Esophagus squamous epithelium (tissue), 5 donors: ENCODE measurements at places on chromosomes 12 and 14.
A peak's percentile ranks its signal among the peaks of the same experiment; 100 is the strongest.

GRCh38 chr12:120571299-120571698, 9.9 kb downstream of the POP5 start:
- DNase-seq, result no peak

GRCh38 chr12:460261-461230, 807 bp downstream of the B4GALNT3 start:
- DNase-seq, result no peak

DNA sequence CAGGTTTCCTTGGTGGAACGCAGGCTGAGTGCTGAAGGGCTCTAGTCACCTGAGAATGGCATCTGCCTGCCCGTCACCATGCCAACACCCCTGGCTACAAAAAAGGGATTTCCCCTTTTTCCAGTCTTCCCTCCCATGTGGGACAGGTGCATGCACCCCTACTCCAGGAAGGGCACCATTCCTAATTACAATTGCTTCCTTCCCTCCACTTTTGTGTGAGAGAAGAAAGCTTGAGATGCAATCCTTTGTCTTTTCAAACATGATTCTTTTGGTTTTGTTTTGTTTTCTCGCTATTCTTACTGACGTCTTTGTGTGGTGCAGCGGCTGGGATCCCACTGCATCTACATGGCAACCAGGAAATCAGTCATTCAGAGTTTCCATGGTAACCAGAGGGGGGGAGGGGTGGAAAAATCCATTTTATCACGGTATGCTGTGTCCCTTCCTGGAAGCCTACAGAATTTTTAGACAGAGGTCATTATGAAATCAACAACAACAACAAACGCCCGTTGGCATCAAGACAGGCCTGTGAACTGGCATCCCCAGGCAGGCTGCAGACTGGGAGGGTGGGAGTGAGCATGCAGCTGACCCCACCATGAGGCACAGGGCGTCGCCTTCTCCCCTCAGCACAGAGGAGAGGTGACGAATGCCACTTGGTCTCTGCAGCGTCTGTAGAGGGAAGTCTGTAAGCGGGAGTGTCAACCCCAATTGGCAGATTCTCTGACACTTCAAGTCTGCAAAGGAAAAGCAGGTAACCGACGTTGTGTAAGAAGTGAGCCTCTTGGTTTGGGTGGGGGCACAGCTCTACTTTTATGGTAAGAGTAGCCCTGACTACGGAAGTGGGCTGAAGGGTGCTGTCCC, 13.6 kb upstream of the GNG2 start:
- DNase-seq, result peak; percentile 33

GRCh38 chr12:47340411-47341015, 260.8 kb upstream of the AMIGO2 start:
- DNase-seq, result no peak

GRCh38 chr14:51999084-51999483, 9.7 kb downstream of the RTRAF start:
- no peak for DNase-seq

- no peak for DNase-seq
Observed at GRCh38 chr14:60092526-60092920, 800 bp downstream of the PCNX4 start.

DNA sequence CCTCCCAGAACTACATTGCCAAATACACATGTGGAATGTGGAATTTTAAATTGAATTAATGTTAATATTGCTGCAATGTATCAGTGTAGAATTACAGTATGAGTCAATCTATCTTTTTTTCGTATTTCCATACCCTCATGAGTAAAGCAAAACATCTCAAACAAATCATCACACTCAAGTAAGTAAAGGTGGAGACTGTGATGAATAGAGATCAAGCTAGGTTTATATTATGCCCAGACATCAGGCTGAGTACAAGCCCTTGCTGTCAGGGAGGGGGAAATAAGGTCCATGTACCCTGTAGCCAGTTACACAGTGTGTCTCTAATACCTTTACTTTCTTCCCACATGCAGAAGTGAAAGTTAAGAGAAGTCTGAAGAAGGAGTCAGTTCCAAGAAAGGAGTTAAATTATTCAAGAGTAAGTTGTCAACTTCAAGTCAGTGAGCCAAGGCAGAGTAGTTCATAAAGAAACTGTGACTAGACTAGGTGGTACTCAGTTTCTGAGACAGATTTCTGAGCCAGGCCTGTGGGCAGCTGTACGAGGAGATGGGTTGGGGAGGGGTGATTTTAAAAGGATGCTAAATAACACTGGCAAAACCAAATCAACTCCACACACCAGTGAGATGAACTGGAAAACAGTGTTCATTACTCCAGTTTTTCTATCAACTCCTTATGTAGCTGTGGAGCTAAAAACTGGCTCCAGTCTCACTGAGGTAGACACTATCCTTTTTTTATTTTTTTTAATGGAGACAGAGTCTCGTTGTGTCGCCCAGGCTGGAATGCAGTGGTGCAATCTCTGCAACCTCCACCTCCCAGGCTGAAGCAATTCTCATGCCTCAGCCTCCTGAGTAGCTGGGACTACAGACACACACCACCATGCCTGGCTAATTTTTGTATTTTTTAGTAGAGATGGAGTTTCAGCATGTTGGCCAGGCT, 23.8 kb upstream of the STK38L start:
- no peak for DNase-seq

DNA sequence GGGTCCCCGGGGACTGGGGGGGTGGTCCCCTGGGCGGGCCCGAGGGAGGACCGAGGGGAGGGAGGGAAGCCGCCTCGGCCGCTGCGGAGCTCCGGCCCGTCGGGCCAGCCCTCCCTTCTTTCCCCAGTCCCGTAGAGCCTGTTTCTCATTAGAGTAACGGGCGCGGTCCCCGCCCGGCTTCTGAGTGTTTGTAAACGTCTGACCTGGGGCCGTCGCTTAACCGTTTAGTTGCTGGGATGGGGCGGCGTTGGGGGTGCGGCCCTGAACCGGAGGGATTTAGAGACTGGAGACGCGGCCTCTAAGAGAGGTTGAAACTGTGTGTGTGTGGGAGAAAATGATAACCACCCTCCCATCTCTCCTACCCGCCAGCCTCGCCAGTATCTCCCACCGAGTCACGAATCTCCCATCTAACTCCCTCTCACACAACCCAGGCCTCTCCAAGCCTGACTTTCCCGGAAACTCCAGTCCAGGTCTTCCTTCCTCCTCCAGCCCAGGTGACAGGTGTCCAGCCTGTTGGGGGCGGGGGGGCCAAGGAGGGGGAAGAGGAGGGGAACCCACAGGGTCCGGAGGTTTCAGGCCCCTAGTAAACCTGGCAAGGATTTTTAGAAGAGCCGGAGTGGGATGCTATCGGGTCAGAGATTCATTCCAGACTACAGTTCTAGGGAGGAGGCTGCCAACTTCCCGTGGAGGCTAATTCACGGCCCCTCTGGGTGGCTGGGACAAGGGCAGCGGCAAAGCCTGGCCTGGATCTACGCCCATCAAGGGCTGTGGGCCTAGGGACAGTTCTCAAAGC, 1.1 kb upstream of the NFATC4 start:
- DNase-seq, result peak; percentile 30

GRCh38 chr12:121383601-121384021, 16.3 kb upstream of the RNF34 start:
- no peak for DNase-seq

DNA sequence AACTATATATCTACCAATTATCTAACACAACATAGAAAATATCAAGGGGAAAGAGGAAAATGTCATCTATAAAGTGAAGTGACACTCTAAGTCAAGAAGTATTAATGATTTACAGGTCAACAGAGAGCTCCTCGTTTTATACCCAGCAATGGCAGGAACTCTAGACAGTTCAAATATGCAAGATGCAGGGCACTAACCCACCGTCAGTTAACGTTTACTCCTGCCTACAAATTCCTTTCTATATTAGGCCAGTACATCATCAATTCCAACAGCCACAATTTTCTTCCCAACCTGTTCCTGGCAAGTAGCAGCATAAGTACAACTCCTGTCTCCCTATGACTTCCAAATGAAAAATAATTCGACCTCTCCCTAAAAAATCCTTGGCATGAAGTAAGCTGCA, 9.0 kb upstream of the KANSL2 start:
- DNase-seq, result no peak

DNA sequence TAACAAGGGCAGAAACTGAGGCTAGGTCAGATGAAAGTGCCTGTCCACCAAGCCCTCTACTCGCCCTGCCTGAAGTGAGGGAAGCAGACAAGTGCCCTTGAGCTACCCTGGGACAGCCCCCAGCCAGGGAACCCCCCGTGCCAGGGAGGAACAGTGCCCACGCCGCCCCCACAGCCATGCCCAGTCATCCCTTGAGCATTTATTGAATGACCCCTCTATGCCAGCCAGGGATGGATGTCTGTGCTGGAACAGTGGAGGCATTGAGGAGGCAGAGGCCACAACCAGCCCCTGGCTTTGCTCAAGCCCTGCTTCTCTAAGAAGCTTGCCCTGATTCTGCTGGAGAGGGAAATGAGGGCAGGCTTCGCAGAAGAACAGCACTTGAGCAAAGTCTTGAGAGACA, 3.7 kb upstream of the AQP6 start:
- no peak for DNase-seq

DNA sequence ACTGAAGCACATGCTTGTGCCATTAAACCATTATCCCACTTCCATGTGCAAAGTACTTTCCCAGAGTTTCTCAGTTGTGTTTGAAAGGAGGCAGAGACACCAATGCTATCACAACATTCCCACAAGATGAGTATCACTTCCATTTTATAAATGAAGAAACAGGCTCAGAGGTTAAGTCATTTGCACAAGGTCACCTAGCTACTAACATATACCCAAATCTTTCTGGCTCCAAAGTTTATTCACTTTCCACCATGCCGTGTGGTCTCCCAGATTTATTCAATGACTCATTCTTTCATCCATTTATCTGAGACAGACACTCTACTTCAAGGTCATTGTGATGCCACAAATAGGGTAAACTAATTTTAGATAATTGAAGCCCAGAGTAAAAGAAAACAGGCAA, 9.4 kb downstream of the ART4 start:
- no peak for DNase-seq

- DNase-seq, result no peak
Observed at GRCh38 chr12:131051155-131051473, 97.4 kb downstream of the ADGRD1 start.

DNA sequence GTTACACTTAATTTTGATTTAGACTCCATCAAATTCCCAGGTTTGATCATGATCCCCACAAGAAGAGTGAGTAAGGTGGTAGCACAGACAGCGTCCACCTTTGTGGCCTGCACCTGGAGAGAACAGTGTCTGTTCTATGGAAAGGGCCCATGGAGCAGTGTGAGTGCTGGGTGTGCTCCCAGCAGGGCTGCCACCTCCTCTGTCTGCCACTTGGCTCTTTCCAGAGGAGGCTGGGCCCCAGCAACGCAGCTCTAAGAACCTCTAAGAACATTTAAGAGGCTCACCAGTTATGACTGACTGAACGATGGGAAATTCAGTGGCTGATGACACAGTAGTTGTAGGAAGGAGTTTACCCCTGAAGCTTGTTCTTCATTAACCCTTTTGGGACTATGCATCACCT, 17.3 kb downstream of the VDR start:
- no peak for DNase-seq

- DNase-seq, result no peak
Observed at GRCh38 chr12:90745211-90745610, 209.8 kb downstream of the CCER1 start.

DNA sequence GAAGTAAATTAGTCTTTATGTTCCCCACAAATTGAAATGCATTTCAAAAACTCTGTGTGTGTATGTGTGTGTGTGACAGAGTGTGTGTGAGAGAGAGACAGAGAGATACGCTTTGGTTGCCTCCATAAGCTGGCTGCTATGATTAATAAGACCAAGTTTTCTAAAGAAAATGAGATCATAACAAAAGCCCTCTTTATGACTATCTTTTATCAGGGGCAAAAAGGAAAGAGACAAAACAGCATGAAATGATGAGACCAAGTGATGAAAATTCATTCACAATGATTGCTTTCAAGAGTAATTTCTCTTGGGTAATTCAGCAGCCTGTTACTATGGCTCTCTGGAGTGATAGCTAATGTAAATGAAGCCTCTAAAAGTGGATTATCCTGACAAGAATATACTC, 277.6 kb upstream of the PLEKHG7 start:
- DNase-seq, result no peak

DNA sequence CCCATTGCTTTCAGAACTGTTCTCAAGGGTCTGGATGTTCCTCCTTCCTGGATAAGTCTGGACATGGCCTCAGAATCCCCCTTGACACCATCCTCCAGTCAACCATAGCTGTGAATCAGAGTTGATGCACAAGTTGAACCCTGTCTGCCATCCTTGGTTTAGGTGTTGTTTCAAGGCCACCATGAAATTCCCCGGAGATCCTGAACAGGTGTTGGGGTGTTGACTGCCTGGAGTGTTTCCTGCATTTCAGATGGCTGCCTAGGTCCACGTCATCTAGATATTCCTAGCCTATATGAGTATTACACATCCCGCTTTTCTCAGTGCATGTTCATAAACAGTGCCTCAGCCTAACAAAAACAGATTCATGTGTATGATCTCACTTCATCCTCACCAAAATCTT, 86.7 kb upstream of the PWP1 start:
- DNase-seq, result no peak

- no peak for DNase-seq
Observed at GRCh38 chr12:82176761-82177490, 181.3 kb downstream of the CCDC59 start.

GRCh38 chr12:64390275-64390851, at the start of gene C12orf56:
Gene C12orf56 (minus strand): TSS chr12:64390758. CDS start chr12:64390565, 193 bp downstream.
- no peak for DNase-seq

- no peak for DNase-seq
Observed at GRCh38 chr14:77649326-77649725, 32.9 kb upstream of the SPTLC2 start.

DNA sequence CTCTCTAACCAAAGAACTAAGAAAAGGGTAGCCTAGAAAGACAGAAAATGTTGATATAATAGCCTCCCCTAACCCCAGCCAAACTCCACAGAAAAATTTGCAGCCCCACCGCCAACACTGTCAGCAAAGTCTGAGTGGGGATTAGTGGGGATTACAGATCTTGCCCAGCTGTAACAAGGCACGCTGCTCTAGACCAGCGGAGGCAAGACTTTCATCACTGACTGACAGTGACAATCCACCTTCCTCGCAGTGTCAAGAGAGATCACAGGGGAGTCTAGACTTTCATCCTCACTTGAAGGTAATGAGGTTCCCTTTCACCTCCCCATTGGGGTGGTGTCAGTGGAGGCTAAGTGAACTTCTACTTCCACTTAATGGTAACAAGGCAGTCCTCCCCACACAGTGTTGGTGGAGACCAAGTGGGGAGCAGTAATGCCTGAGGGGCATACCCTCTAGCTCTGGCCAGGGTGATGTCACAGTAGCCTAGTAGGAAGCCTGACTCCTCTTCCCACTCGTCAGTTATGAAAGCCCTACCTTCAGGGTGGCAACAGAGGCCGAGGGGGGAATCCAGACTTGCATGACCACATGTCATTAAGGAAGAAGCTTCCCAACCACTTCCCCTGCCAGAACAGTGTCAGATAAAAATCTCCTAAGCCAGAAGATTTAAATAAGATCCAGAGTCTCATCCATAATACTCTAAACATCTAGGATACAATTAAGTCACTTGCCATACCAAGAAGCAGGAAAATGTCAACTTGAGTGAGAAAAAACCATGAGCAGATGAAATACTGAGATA, 91.7 kb upstream of the RASSF8 start:
- DNase-seq, result no peak

DNA sequence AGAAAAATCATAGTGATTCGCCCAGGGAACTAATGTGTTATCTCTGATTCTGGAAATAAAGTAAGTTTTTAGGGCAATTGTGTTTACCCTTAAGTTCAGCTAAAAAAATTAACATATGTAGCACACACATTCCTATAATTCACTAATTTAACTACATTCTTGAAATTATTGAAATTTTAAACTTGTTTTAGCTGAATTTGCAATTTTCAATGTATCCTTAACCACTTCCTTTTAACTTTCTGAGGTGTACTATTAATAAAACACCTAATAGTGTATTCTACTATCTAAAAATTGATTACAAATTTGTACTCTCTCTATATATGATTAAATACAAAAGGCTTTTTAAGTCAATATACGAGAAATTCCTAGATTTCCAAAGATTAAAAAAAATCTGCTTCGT, 2.2 kb downstream of the KLHL28 start:
- no peak for DNase-seq
